Suppressor macrophage (primary cell): ENCODE measurements at places on chromosomes 5 and 9.

- no peak for DNase-seq
Measured at GRCh38 chr9:91405343-91406077, 18.1 kb downstream of the NFIL3 start.

DNA sequence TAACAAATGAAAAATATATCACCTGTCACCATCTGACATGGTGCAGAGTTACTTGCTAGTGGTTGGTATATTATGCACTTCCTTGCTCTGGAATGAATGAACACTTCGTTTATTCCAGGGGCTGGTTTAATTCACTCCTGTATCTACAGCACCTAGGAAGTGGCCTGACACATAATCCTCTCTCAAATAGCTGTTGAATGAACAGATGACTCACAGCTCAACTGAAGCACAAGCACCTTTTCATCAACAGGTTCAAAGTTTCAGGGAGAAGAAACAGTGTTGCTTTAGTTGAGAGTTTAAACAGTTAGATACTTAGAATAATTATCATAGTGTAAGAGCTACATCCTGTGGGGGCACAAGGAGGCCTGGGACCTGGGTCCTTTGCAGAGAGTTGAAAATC, 135.0 kb upstream of the DAP start:
- no peak for DNase-seq

GRCh38 chr5:109450129-109450877, 40.5 kb upstream of the PJA2 start:
- no peak for DNase-seq

DNA sequence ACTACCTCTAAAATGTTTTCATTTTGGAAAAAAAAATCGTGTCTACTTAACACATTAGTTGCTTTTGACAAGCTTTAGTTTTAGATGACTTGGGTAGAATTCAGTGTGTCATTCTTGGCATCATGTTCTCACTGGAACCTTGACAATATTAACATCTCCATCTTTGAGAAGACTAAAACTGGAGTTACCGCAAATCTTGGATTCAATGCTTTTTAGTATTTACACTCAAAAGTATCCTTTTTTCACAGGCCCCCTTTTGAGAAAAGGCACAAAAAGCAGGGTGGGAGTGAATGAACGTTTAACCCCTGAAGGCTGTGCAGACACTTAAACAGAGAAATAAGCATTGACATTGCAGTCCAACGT, 549.1 kb downstream of the CSNK1G3 start:
- DNase-seq, result no peak

GRCh38 chr5:151196556-151197290, 27.2 kb downstream of the CCDC69 start:
- DNase-seq, result no peak

DNA sequence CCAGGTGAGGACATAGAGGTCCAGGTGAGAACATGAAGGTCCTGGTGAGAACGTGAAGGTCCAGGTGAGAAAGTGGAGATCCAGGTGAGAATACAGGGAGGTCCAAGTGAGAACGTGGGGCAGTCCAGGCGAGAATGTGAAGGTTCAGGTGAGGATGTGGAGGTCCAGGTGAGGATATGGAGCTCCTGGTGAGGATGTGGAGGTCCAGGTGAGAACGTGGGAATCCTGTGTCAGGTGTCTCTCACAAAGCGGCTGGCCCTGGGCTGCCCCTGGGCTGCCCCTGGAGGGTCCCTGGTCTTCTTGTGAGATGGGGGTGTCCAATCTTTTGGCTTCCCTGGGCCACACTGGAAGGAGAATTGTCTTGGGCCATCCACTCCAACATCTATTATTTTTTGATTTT, 133.4 kb downstream of the MRPL36 start:
- no peak for DNase-seq

- DNase-seq, result peak; percentile 15
Measured at GRCh38 chr9:111657051-111657450, 4.4 kb upstream of the GNG10 start.

- DNase-seq, result no peak
Measured at GRCh38 chr5:161311965-161312364, 234.6 kb downstream of the GABRB2 start.
